CD4-positive, alpha-beta T cell (primary cell): ENCODE measurements at places on chromosomes 7 and 10.

- DNase-seq: no peak
These were observed 1.8 kb upstream of the IKZF1 start for GRCh38 chr7:50302486-50303334.

GRCh38 chr10:59176241-59177030 lies at the start of gene PHYHIPL:
Gene PHYHIPL, plus strand, starts transcription at chr10:59176643. Its CDS starts 211 bp downstream, at chr10:59176854.
- no peak for DNase-seq

- DNase-seq: no peak
These were observed 265.4 kb downstream of the SKIDA1 start for GRCh38 chr10:21260066-21260465.

- no peak for DNase-seq
These were observed 34.6 kb upstream of the HECW1 start for GRCh38 chr7:43077732-43078391.

- no peak for DNase-seq
These were observed at the start of gene ACTA2 for GRCh38 chr10:88952647-88953111. Gene ACTA2, minus strand, starts transcription at chr10:88952773. Its CDS starts 3,843 bp downstream, at chr10:88948930.

DNA sequence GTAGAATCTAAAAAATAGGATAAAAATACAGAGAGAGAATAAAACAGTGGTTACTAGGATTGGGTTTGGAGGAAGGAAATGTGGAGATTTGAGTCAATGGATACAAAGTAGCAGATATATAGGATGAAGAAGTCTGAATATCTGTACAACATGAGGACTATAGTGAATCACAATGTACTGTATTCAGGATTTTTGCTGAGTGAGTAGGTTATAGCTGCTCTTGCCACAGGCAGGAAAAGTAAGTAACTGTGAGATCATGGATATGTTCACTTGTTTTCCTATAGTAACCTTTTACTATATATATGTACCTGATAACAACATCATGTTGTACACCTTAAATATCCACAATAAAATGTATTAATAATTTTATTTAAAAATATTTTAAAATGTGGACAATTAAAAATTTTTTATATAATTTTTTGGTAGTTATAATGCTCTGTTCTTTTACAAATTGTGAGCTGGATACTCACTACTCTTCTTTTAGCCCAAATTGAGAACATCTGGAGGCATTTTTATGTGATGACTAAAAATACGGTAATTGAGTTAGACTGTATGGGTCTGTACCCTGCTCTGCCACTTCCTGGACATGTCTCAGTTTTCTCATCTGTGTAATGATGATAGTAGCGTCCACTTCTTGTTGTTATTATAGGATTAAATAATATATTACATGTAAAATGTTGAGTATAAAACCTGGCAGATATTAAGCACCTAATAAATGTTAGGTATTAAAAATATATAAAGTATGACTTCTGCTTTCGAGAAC lies 439.1 kb downstream of the AUTS2 start:
- no peak for DNase-seq

DNA sequence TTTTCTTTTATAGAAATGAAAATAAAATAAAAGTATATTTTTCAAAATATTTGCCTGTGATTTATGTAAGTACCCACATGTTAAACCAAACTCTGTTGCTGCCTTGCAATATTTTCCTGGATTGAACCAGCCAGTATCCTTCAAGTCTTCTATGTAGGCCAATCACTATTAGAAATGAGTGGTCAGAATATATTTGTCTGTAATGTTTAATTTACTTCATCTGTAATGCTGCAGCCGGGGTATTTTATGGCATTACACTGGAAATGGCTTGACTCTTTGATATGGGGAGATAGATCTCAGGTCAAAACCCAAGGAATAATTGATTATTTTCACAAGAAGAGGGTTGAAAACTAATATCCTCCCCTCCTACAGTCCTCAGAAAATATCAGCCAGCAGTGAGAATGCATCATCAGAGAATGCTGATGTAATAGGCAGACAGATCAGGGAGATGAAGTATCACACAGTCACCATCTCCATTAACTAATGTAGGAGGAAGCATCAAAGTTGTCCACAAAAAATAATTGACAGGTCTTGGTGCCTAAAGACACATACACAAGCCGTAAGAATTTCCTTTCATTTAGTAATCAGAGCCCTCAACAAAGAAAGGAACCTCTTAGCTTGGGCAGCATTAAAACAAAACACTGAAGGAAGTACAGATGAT lies 82.5 kb downstream of the VWDE start:
- no peak for DNase-seq

- DNase-seq: no peak
These were observed 38.0 kb upstream of the TRUB1 start for GRCh38 chr10:114899982-114900381.

- no peak for DNase-seq
These were observed 143.2 kb downstream of the USP6NL start for GRCh38 chr10:11468126-11468742.

DNA sequence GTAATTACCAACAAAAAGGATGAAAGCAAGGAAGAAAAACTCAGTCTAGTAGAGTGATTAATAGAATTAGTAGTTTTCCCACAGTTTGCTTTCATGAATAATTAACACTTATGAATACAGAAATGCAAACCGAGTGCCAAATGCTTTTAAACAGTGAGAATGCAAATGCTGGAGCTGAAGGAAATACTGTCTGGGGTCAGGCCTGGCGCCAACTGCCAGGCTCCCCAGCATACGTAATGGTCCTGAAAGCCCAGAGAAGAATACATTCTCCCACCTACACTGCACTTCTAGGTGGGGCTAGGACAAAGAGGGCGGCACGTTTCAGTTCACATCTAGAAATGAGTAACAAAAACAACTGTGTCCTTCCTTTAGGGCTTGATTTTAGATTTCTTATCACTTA lies 30.0 kb downstream of the GLUD1 start:
- DNase-seq: no peak
